ENCODE measurements at places on chromosomes 2 and 18.

GRCh38 chr2:45741161-45741850 lies 89.8 kb downstream of the PRKCE start:
- DNase-seq = no peak

- no peak for DNase-seq
Observed at GRCh38 chr2:169448316-169448715, 31.0 kb upstream of the BBS5 start.

DNA sequence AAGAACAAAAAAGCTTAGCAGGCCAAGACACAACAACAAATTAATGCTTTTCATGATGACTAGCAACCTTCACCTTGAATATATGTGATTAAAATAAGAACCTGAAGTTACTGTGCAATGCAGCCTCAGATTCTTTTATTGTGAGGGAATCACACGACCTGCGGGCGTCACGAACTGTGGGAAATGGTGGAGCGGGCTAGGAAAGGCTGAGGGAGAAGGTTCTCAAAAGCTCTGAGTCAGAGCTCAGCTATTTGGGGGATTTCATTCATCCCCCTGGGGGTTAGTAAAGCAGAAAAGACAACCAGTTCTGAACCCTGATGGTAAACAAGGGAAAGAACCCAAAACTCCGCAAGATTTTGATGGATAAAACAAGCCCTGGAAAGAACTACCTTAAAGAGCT lies 89.3 kb upstream of the NCKAP5 start:
- no peak for DNase-seq

GRCh38 chr2:16726577-16726976 lies 60.9 kb upstream of the CYRIA start:
- no peak for DNase-seq

- DNase-seq = no peak
Observed at GRCh38 chr2:82395531-82395930, 2063.5 kb downstream of the SUCLG1 start.

Data from NCI-H1105 (cell line).